ENCODE measurements at places on chromosomes 11 and 22.

DNA sequence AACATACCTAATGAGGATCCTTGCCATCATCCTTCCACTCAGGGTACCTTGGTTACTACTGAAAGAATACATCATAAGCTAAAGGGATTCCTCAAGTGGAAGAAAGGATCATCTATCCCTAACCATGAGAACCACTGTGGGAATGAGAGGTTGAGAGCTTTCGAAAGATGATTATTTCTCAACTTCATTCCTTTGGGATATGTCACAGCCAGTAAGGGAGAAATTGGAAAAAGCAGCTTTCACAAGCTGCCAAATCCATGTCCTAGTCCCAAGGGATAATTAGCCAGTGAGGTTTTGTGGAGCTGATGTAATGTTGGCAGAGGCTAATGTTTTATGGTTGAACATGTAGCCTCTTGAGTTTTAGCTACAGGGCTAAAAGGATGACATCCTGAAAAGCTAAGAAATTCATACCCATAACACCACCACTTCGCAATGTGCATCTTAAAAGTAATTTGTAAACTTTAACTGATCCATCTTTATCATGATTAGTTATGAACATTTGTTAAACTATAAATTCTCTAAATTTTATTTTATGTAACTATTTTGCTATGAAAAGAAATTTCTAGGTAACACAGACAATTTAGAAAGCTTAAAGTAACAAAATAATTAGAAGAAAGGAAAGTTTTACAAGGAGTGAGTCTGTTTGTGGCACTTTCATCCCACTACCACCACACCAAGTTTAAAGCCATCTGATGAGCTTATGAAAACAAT is 123.9 kb downstream of the MRTFA start:
- DNase-seq = no peak

GRCh38 chr11:134800826-134801225 is 388.8 kb upstream of the B3GAT1 start:
- DNase-seq = no peak

DNA sequence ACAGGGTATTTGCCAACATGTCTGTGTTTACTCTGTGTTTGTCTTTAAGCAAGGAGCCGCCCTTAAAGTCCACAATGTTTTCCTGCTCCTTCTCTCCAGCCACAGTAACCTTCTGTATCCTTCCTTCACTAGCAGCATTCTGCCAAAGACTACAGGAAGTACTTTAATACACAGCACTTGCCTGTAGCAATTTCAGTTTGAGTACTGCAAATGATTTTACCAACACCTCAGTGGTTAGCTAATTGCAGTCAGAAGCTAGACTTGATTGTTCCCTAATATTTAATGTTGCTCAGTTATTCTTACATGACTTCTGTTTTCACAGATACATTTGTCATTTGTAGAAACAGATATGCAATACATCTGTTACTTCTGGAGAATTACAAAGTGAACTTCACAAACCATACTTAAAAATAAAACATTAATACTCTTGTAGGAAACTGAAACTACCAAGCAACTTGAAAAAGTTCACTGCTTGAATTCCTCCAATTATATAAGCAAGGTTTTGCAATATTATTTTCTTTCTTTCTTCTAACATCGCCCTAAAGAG is 69.1 kb downstream of the FCHSD2 start:
- no peak for DNase-seq

GRCh38 chr22:48152164-48152775 is 1389.8 kb downstream of the TBC1D22A start:
- DNase-seq = no peak

- DNase-seq = no peak
These were observed 40.0 kb downstream of the BTG4 start for GRCh38 chr11:111472228-111472627.

Measured in mucosa of descending colon (tissue), 3 donors.